ENCODE measurements at places on chromosomes 4 and X. TPM values are rescaled to one million over a fixed set of nuclear protein-coding genes. Genes with fewer than 3 reads are reported as not detected.

Gene RADX
- 0.20 TPM for total RNA-seq

Gene INTS6L
- not detected for total RNA-seq

Gene PAGE2
- not detected for total RNA-seq

Gene FREM3
- not detected for total RNA-seq

Gene STPG2
- total RNA-seq: not detected

Gene SATL1
- total RNA-seq: not detected

Gene GAGE12E
- total RNA-seq: not detected

Gene PITX2
- total RNA-seq: 0.48 TPM

Gene N4BP2
- 7.8 TPM for total RNA-seq

Gene ENAM
- not detected for total RNA-seq

Gene DCK
- 10.1 TPM for total RNA-seq

Gene SLITRK4
- total RNA-seq: not detected

All from PC-9 (cell line).